ENCODE measurements at places on chromosomes 16 and 17.

GRCh38 chr16:28977703-28978662, 3.4 kb downstream of the SPNS1 start:
- no peak for DNase-seq

DNA sequence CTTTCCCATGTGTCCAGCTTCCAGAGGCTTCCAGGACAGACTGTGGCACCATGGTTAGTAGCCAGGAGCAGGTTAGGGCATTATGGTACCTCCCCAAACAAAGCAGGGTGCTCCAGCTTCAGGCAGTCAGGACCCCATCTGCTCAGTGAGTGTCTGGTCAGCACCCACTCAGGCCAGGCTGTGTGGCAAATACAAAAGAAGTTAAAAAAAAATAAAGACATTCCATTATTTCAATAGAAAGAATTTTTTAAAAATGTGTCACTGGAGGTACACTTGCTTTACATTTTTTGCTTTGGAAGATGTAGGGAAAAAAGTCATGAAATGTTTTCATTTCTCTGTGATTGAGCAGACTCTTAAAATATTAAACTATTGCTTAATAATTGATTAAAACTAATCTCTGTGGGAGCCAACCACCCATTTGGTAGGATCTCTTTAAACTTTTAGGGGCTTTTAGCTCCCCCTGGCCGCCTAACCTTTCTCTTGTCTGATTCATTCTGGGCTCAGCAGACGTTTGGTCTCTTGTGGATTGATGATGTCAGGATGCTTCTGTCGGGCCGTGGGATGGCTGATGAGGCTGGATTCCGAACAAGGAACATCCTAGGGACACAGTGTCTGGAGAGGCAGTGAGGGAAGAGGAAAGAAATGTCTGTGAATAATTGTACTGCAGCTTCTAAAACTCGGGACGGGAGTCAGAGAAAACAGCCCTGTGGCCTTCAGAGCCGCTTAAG, 28.4 kb upstream of the NPTX1 start:
- no peak for DNase-seq

DNA sequence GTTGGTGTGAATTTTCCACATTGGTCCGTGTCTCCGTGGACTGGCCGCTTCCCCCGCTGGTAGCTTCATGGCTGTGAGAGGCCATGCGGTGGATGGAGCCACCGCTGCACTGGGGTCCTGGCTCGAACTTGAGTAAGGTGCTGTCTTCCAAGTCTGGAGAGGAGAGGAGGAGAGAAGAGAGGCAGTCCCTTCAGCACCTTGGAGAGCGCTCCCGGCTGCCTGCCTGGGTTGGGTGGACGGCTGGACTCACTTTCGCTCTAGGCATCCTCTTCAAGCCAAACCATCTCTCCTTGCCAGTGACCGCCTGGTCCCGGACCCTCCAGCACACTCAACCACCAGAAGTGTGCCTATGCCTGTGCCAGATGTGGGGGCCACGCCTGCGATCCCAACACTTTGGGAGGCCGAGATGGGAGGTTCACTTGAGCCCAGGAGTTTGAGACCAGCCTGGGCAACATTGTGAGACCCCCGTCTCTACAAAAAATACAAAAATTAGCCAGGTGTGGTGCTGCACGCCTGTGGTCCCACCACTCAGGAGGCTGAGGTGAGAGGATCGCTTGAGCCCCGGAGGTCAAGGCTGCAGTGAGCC, 6.2 kb downstream of the JPH3 start:
- DNase-seq = peak; percentile 17

DNA sequence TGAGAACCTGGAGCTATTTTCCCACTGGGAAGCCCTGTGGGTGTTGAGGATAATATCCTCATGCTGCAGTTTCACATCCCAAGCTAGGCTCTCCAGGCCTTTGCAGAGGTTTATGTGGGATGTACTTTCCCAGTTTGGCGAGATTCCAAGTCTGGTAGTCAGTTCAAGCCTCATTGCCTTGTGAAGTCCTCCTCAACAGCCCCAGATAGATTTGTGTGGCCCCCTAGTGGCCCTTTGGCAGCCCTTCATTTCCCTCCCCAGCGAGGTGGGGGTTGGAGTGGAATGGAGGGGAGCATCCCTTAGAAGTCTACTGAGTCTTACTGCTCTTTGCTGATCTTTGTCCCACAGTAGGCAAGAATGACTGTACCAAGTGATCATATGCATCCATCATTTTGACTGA, 137.9 kb downstream of the CDH11 start:
- DNase-seq = no peak

DNA sequence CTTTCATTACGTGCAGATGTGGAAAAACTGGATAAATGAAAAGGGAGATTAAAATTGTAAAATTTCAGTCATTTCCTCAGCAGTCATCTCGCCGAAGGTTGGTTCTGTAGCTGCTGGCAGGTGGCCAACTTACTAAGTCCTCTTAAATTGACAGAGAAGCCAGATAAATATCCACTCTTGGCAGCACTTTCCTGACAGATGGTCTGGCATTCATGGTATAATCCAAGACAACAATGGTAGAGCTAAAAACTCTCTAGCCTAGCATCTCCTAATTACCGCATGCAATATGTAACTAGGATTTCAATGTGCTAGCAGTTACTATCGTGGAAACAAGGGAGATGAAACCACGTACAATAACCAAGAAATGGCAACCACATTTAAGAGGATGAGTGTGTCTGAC, 306.3 kb downstream of the CNTNAP4 start:
- peak; percentile 50 for DNase-seq

GRCh38 chr17:32330147-32330546, 11.8 kb downstream of the C17orf75 start:
- DNase-seq = no peak

DNA sequence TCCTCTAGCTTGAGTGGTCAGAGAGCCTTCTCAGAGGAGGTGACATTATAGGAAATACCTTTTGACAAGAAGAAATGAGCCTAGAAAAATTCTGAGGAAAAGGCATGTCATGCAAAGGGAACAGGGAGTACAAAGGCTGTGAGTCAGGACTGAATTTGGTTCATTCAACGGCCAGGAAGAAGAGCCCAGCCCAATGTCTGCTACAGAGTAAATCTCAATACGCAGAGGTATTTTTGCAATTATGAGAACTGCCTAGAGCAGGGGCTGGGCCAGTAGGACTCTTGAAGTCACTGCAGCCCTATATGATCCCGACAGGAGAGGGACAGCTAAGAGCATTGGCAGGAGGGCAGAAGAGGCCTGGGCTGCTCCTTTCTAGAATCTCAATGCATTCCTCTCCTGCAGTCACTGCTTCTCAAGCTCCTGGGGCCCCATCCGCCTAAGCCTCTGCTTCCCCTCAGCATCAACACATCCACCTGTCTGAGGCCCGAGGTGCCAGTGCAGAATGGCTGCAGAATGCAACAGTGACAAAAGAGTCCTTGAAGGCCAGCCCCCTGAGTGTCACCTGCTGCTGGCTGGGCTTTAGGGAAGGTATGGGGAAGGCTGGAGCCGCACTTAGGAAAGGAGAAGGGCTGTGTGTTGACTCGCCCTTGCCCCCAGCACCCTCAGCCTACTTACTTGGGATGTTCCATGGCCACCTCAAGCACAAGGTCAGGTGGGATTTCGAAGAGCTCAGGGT, 20.1 kb downstream of the NOS2 start:
- DNase-seq = no peak

GRCh38 chr17:47210779-47211178, 1.6 kb downstream of the MYL4 start:
- no peak for DNase-seq

- no peak for DNase-seq
Observed at GRCh38 chr17:79338604-79339003, 264.0 kb downstream of the ENGASE start.

GRCh38 chr17:79577485-79578187, 33.2 kb downstream of the RBFOX3 start:
- DNase-seq = no peak

DNA sequence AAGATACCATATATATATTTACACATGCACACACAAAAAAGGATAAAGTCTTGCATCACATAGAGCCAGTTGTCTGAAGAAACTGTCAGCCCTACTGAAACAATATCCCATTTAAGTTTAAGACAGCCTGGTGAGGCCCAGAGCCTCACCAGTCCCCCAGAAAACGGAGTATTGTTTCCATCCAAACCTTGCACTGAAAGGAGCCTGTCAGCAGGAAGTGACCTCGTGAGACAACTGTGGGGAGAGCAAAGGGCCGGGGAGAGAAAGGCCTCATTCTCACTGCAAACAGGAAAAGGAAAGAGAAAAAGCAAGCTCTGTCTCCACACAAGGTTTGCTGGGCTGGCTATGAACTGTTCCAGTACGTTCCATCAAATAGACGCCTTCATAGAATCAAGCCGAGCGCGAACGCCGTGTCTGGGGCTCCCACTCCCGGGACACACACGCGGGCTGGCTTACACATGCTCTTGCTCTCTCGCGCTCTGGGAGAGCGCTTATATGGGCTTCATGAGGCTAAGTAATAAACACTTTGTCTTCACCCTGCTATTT, 44.4 kb upstream of the ZFHX3 start:
- DNase-seq = no peak

- no peak for DNase-seq
Observed at GRCh38 chr17:50830994-50831393, 4.4 kb upstream of the WFIKKN2 start.

DNA sequence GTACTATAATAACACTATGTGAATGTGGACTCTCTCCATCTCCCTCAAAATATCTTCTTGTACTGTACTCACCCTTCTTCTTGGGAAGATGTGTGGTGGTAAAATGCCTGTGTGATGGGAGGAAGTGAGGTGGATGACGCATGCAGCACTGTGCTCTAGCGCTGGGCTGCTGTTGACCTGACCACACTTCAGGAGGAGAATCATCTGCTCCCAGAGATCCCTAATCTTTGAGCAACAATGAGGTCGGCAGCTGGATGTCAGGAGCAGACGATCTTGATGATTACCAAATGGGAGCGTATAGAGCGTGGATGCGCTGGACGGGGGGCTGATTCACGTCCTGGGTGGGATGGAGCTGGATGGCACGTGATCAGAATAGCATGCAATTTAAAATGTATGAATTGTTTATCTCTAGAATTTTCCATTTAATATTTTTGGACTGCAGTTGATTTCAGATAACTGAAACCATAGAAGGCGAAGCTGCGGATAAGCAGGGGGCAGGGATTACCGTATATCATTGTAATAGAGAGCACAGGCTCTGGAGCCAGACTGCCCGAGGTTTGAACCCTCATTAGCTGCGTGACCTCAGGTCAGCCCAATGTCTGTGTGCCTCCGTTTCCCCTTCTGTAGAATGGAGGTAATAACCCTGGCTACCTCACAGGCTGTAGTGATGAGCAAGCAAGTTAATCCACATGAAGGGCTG, 23.7 kb upstream of the CYLD start:
- DNase-seq = no peak

DNA sequence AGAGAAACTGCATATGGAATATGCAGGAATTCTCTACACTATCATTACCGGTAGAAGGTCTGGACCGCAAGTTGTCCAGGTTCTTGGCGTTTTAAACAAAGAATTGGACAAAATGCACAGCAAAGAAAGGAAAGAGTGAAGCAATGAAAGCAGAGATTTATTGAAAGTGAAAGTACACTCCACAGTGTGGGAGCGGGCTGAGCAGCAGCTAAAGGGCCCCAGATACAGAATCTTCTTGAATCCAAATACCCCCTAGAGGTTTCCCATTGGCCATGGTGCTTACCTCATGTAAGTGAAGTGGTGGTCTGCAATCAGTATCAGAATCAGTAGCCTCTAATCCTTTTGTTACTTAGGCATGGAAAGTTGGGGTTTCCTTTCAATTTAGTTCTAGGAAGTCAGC, 178.5 kb upstream of the IRX3 start:
- no peak for DNase-seq

- DNase-seq = no peak
Observed at GRCh38 chr16:13421726-13422125, 498.2 kb upstream of the ERCC4 start.

- DNase-seq = no peak
Observed at GRCh38 chr16:1265090-1265630, 9.3 kb downstream of the TPSD1 start.

- DNase-seq = no peak
Observed at GRCh38 chr17:9937901-9938300, 32.8 kb upstream of the RCVRN start.

- DNase-seq = no peak
Observed at GRCh38 chr17:29734640-29735039, 111.9 kb upstream of the CORO6 start.

GRCh38 chr16:70534971-70535370, 11.4 kb downstream of the SF3B3 start:
- no peak for DNase-seq

GRCh38 chr16:72224260-72224768, 52.4 kb upstream of the PMFBP1 start:
- no peak for DNase-seq

- no peak for DNase-seq
Observed at GRCh38 chr16:14018851-14019250, 52.3 kb upstream of the MRTFB start.

GRCh38 chr16:2212362-2213324, 2.0 kb upstream of the BRICD5 start:
- DNase-seq = peak; percentile 89

- no peak for DNase-seq
Observed at GRCh38 chr16:28297784-28298510, 5.6 kb downstream of the SBK1 start.

- no peak for DNase-seq
Observed at GRCh38 chr17:520447-521182, 168.0 kb upstream of the RPH3AL start.

- DNase-seq = no peak
Observed at GRCh38 chr17:40849723-40850122, 17.3 kb downstream of the KRT12 start.

- no peak for DNase-seq
Observed at GRCh38 chr17:64400642-64401041, 10.0 kb upstream of the PECAM1 start.

DNA sequence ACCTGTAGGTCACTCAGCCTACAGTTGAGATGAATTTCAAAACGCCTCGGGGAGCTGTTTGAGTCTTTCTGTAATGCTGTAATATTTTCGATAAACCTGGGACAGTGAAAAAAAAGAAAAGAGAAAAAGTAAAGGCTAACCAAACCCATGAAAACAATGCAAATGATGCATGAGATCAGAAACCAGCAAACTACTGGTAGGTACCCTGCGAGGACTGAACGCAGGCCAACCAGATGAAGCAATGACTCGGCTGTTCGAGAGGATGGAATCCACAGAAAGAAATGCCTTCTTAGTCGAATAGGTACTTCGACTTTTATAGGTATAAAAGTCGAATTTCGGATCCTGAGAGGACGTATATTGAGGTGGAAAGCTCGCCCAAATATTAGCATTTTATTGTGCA, 509 bp upstream of the ATAD5 start:
- DNase-seq = no peak

DNA sequence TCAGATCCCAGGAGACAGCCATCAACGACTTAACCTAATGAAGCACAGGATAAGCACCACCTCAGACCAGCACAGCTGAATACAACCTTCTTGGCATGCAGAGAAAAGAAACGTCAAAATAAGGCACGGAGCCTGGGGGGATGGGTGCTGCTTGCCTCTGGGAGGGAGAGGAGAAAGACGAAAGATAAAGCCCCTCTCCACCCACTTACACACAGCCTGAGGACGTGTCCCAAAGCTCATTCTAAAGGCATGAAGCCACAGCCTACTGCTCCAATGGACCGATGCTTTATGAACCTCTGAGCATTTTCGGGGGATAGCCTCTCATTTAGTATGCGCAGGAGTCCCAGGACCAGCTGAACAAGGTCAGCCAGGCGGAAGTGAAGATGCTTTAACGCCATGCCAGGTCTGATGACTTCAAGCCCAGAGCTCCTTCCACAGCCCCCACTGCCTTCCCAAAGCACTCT, 31.1 kb downstream of the ST3GAL2 start:
- DNase-seq = no peak

GRCh38 chr17:45934044-45934979, 40.0 kb downstream of the MAPT start:
- no peak for DNase-seq

- no peak for DNase-seq
Observed at GRCh38 chr17:35291802-35292201, 48.9 kb downstream of the SLFN5 start.

GRCh38 chr17:49344914-49345313, 17.1 kb downstream of the ZNF652 start:
- no peak for DNase-seq

Data from LNCaP clone FGC (cell line).